ENCODE measurements at places on chromosomes 7 and 10. TPM values are rescaled to one million over a fixed set of nuclear protein-coding genes. Genes with fewer than 3 reads are reported as not detected.

FEZF1 gene
- not detected for total RNA-seq

CHCHD1 gene
- 33.0 TPM for total RNA-seq

FKBP6 gene
- total RNA-seq: not detected

EVX1 gene
- not detected for total RNA-seq

CLRN3 gene
- total RNA-seq: not detected

HMX2 gene
- not detected for total RNA-seq

ZC3HAV1L gene
- 39.4 TPM for total RNA-seq

Data from activated T-helper 2 cell treated with anti-CD3 and anti-CD28 coated beads, Interferon-gamma antibody, Interleukin-2, Interleukin-4, amounts not matched to agents 10 μg/mL and 5 μg/mL and 100 μg/mL, durations not matched to agents 14 hours and 24 hours and 36 hours (primary cell).